ENCODE measurements at places on chromosomes 5 and 9.

- no peak for DNase-seq
Observed at GRCh38 chr5:88691945-88692868, 190.8 kb downstream of the MEF2C start.

GRCh38 chr9:131673531-131673930, 66.3 kb downstream of the RAPGEF1 start:
- no peak for DNase-seq

DNA sequence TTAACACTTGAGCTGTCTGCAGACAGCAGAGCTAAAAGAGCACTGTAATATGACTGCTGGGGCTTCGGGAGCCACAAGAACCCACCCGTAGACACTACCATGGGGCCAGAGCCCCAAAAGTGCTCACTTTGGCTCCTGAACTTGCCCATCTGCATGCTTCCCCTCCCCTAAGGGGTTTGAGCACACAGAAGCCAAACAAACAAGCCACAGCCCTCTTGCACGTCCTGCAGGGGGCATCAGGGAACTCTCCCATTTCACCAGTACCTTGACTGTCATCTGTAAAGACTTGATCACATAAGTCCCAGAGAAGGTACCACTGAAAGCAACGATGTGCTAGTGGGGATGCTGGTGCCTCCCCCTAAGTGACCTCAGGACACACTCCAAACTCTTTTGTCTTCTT, 681.8 kb downstream of the SEMA5A start:
- DNase-seq = no peak

DNA sequence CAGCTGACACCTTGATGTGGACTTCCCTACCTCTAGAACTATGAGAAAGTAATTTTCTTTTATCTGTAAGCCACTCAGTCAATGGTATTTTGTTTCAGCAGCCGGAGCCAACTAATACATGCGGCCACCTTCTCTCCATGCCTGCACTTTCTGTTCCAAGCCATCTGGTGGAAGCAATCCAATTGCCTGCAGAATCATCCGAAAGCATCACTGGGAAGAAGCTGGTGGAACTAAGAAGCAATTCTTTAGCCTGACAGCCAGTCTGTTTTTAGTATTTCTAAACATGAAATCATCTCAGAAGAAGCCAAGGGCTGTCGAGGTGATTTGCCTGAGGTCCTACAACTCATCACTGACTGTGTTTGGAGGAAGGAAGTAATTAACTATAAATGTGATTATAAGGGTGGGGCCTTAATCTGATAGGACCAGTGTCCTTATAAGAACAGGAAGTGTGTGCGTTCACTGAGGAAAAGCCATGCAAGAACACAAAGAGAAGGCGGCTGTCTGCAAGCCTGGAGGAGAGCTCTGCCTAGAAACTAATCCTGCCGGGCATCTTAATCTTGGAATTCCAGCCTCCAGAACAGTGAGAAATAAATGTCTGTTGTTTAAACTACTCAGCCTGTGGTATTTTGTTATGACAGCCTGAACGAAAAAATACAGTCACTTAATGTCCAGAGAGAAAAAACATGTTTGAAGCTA, 49.1 kb downstream of the NXNL2 start:
- DNase-seq = no peak

DNA sequence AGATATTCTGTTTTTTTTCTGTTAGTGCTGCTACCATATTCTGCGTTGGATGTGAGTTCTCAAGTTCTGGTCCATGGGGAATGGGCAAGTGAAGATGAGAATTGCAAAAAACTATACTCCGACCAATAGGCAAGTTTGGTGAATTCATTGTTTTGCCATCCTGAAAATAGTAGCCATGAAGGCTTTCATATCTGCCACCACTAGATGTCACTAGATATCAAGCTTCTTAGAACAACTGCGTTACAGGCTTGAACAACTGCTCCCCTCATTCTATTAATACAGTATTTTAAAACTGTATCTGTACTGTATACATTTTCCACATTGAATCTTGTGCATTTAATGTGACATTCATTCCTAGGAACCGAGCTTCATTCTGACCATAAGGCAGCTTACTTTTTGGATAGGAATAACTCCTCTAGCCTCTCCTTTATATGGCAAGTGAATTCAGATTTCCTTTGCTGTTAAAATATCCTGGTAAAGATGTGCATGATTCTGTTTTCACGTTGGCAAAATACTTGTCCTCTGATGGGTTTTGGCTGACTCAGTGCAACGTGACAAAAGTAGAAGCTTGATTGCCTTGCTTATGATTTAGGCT, 163.6 kb downstream of the SREK1 start:
- DNase-seq = no peak

GRCh38 chr5:179112469-179113142, 52.4 kb downstream of the ZNF354C start:
- DNase-seq = no peak

DNA sequence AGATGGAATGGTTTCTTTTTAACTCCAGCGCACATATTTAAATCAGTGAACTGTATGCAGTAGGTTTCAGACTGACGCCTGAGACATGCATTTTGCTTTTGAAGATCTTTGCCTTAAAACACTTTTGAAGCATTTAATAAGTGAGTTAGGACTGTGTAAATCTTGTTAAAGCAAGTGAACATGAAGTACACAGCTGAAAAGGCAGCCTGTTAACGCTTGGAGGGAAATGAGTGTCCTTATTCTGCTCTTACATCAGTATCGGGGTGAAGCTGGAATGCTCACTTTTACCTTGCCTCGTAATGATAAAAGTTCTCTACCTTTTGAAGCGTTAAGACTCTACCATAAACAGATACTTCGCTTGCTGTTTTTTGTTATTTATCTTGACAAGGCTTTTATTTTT, 552.2 kb downstream of the ZNF608 start:
- no peak for DNase-seq

DNA sequence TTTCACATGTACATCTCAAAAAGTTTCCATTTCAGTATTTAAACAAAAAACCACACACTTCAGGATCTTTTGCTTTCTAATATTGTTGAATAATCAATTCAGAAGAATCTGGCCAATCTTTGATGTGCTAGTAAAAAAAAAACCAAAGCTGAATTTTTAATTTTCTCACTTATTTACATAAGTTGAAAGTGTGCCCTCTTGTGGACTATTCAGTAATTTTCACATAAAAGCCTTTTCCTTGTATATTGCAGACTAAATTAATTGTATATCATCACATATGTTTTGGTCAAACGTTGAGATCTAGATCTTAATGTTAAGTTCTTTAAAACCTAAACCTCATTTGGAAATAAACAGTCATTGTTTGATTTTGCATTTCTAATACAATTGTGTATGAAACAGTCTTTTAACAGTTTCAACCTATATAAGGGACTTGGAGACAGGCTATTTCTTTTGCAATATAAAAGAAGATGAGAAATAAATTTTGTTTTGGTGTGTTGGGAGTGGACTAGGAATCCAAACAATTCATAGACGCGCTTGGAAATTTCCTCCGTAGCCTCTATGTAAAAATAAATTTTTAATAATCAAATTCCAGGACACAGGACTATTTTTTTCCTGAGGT, 68.1 kb downstream of the NIPBL start:
- DNase-seq = peak; percentile 36

DNA sequence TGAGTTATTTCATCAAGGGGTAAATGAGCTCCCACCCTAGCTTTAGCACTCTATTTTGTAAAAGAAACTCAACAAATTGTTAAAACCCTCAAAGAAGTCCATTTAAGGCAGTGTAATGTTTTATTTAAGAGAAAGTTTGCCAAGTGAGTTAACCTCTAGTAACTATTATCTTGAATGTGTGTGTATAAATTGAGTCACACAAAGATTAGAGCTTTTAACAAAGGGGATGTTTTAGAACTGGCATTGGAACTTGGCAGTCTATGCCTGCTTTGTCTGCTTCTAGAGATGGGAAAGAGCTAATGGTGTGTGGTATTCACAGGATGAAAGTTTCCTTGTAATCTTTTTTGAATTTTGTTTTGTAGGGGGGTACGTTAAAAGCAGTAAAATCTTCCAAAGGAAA, 33.2 kb downstream of the KDM3B start:
- DNase-seq = no peak

DNA sequence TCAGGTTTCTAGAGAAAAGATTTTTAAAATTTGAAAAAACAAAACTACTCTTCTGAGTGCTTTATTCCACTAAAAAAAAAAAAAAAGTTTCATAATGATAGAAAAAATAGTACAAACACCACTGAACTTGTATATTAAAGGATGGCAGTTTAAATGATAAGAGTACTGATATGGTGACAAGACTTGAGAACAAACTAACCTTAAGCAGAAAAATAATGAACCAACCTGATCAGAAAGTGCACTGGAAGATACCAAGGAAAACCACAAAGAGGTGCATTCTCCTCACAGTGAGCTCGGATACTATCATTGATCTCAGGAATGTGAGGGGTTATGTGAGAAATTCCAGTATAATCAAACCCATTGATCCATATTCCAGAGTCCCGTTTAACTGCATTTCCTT, 34.3 kb downstream of the ERMP1 start:
- DNase-seq = no peak

DNA sequence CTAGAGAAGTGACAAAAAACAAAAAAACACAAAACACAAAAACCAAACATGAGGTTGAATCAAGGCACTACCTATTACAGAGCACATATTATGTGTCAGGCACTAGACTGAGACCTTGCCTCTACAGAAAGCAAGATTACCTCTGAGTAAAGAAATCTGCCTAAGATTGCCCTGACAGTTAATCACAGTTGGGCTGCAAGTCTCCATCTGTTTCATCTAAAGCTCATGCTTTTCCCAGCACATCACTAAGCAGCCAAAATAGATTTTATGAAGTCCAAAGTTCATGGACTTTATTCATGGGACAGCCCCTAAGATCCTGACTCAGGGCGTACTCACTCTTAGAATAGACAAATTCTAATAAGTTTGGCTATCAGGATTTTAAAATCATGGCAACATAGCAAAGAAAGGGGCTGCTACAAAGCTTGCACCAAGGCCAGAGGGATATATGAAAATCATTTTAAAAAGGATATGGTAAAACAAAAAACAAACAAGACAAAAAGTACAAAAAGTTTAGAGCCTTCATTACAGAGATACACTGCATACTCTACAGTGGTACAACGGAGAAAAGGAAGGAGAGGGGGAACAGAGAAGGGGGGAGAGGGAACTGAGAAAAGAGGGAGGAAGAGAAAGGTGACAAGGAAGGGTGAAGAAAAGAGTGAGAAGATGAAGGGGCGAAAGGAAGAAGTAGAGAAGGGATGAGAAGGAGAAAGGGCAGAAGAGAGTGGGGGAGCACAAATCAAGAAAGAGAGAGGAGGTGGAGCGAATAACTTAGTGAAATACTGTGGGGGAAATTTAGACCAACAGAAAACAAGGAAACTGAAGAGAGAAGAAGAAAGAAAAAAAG, 58.2 kb downstream of the RICTOR start:
- no peak for DNase-seq

GRCh38 chr5:137218471-137218870, 280.7 kb downstream of the SPOCK1 start:
- no peak for DNase-seq

DNA sequence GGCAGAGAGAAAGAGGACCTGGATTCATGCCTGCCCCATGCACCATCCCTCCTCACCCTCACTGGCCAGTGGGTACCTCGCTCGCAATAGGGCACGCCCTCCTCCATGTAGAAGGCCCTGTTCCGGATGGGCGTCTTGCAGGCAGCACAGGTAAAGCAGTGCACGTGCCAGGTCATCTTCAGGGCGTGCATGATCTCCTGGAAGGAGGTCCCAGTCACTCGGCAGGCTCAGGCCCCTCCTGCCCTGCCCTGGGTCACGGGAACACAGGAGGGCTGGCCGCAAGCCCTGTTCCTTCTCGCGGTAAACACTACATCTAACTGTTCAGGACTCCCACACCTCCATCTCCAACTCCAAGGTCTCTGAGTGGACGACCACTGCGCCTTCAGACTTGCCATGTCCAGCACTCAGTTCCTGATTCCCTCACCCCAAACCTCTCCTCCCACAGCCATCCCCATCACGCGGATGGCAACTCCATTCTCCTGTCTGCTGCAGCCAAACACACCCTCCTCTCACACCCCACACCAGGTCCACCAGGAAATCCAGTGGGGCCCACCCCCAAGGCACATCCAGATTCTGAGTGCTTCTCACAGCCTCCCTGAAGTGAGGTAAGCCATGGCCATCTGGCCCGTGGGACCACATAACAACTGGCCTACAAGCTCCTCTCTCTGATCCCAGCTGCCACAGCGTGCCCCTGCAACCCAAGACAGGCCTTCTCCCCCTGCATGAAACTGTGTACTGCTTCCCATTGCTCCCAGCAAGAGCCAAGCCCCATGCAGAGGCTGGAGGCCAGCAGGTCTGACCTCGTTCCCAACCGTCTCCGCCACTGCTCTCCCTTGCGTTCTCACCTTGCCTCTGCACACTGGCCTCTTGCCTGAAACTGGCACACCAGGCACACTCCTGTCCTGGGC, 10.8 kb upstream of the DBN1 start:
- DNase-seq = no peak

- DNase-seq = no peak
Observed at GRCh38 chr5:53031695-53032096, 42.5 kb downstream of the ITGA2 start.

GRCh38 chr9:98724810-98725530, 16.2 kb upstream of the GABBR2 start:
- DNase-seq = no peak

GRCh38 chr5:116507051-116507537, 67.5 kb downstream of the SEMA6A start:
- DNase-seq = no peak

DNA sequence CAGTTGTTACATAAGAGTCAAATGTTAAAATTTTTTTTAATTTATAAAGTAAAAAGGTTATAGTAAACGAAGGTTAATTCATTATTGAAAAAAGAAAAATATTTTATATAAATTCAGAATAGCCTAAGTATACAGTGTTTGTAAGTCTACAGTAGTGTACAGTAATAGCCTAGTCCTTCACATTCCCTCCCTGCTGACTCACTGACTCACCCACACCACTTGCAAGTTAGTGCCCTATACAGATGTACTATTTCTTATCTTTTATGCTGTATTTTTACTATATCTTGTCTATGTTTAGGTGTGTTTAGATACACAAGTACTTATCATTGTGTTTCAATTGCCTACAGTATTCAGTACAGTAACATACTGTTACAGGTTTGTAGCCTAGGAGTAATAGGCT, 57.6 kb downstream of the MAMDC2 start:
- no peak for DNase-seq

DNA sequence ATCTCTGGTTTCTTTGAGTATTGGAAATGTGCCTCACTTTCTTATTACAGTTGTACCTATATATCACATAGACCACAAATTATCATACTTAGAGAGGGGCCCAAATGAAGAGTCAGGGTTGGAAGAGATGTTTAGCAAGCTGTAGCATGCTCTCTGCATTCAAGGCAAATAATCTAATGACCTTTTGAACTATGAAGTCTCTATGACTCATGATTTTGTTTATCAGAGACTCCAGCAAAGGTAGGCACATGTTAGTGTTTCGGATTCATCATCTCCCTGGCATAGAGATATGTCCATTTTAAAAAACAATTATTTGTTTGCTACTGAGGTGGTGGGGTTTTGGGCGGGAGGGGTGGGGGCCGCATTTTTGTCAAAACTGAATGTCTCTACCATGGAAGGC, 2000.1 kb downstream of the EFNA5 start:
- DNase-seq = no peak

DNA sequence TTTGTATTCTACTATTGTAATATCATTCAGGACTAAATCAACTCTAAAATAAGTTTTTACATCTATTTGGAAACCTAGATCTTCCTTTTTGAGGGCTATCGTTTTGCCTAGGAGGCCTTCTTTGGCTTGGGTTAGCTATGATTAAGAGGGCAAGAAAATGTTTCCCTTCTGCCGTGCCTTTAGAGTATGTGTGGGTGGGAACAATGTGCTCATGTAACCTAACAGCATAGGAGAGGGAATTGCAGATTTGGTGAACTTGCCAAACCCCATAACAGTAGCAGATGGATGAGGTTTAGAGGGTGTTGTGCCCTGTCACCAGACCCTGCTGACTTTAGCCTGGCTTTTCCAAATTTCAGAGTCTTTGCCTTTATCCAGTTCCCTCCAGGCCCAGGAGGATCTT, 339.0 kb downstream of the ADGRV1 start:
- DNase-seq = no peak

All from immature natural killer cell (primary cell).